ENCODE measurements at places on chromosomes 7 and 10.

DNA sequence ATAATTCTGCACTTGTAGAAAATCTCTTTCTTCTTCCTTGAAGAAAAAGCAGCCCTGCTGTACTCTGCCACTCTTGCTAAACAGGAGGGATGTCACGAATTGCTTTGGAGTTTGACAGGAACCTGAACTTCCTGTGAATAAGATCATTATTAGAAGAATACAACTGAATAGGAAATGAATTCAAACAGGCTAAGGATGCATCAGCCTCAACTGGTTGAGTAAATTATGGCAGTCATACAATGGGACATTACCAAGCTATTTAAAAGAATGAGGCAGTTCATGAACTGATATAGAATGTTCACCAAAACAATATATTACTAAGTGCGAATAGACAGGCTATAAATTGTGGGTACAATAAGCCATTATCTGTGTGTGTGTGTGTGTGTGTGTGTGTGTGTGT lies 97.1 kb upstream of the DOCK1 start:
- DNase-seq = no peak

DNA sequence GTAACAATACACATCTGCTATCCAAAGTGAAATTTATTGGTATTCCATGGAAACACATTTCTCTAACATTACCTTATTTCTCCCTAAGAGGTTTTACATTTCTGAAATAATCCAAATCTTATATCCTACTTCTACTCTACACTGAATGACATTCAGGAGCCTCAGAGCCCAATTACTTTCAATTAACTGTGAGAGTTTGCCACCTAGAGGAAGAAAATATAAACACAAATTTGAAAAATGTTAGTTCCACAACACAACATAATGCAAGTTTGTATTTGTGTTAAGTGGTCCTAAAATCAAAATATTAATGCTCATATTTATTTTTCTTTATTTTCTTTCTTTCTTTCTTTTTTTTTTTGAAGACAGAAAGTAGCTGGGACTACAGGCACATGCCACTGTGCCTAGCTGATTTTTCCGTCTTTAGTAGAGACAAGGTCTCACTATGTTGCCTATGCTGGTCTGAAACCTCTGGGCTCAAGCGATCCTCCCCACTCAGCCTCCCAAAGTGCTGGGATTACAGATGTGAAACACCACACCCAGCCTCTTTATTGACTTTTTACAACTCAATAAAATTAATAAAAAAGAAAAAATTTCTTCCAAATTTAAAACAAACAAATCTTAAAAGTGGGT lies 46.0 kb downstream of the ATAD1 start:
- no peak for DNase-seq

GRCh38 chr7:37007268-37007667 lies 283.0 kb upstream of the AOAH start:
- no peak for DNase-seq

DNA sequence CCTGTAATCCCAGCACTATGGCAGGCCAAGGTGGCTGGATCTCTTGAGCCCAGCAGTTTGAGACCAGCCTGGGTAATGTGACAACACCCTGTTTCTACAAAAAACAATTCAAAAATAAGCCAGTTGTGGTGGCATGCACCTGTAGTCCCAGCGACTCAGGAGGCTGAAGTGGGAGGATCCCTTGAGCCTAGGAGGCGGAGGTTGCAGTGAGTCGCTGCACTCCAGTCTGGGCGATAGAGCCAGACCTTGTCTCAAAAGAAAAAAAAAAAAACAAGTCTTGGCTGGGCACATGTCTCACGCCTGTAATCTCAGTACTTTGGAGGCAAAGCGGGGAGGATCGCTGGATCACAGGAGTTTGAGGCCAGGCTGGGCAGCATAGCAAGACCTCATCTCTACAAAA lies 74.6 kb upstream of the PDSS1 start:
- DNase-seq = no peak

- DNase-seq = no peak
Measured at GRCh38 chr10:129778571-129778970, 185.5 kb downstream of the EBF3 start.

GRCh38 chr7:155303039-155303593 lies 5.4 kb downstream of the INSIG1 start:
- no peak for DNase-seq

DNA sequence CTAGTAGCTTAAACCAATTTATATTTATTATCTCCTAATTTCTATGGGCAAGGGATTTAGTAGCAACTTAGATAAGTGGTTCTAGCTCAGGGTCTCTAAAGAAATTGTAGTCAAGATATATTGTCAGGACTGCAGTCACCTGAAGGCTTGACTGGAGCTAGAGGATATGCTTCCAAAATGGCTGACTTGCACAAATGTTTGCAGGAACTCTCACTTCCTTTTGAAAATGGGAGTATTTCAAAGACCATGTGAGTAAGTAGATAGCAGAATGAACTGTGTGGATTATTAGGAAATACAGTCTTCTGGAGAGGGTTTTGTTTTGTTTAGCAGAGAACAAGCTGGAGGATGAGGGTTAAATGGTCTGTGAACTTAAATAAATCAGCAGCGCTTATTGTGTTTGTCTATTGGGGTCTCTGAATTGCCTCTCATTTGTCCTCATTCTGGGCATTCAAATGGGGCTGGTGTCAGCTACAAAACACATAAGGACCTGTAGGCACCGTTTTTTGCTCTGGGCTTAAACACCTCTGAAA lies 524.6 kb downstream of the LRMDA start:
- DNase-seq = no peak

GRCh38 chr10:102247734-102248133 lies 2.4 kb downstream of the GBF1 start:
- no peak for DNase-seq

- DNase-seq = no peak
Measured at GRCh38 chr7:20107582-20107981, 109.6 kb downstream of the MACC1 start.

GRCh38 chr7:150973571-150974451 lies 4.3 kb downstream of the KCNH2 start:
- no peak for DNase-seq

GRCh38 chr7:100673942-100674410 lies 436 bp downstream of the GNB2 start:
- no peak for DNase-seq

GRCh38 chr7:76009672-76010600 lies 15.5 kb upstream of the TMEM120A start:
- no peak for DNase-seq

- DNase-seq = no peak
Measured at GRCh38 chr10:4241724-4242345, 456.8 kb upstream of the KLF6 start.

GRCh38 chr10:122338609-122339441 lies 35.7 kb upstream of the PLEKHA1 start:
- no peak for DNase-seq

- DNase-seq = peak; percentile 35
Measured at GRCh38 chr7:64045301-64046040, at the start of gene ZNF727. ZNF727 (plus strand) TSS chr7:64045434; CDS start chr7:64045622, 188 bp downstream.

DNA sequence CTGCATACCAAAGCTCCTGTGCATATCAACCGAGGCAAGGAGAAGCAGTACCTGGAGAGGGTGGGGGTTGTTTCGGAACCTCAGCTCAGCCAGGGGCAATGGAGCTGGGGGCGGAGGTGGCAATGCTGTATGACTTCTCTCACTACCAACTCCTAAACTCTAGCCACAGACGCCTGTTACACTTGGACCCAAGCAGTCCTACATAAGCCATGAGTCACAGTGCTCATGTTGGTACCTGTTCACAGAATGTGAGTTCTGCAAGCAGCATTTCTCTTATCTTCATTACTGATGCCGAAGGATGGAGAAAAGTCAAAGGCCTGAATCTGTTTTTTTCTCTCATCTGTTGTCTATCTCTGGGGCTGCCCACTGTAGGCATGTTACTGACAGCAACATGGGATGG lies 3.2 kb upstream of the RAB18 start:
- no peak for DNase-seq

DNA sequence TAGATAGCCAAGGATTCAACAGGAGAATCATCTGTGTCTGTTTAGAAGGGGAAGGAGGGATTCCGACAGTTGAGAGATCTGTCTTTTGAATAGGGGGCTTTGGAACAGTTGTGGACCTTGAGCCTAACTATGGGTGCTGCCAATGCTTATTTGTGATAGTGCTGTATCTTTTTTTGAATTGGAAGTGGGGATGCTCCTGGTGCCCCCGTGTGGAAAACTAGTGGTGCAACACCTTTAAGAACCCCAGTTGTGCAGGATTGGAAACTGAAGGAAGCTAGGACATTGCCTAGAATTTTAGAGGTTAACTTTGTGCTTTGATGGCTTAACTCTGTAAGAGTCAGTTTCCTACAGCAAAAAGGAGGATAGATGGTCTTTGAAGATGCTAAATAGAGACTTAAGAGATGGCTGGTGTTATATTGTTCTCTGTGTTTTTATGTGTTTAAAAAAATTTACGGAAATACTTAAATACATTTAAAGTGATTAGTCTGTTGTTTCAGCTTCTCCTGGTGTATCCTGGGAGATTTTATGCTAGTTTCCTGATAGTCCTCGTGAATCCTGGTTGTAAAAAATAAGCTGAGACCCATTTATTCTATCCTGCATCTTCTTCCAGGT lies 69.3 kb downstream of the AP3M1 start:
- peak; percentile 9 for DNase-seq

GRCh38 chr7:151565541-151565940 lies 45.8 kb upstream of the RHEB start:
- no peak for DNase-seq

- DNase-seq = no peak
Measured at GRCh38 chr7:18770154-18770811, 274.7 kb downstream of the HDAC9 start.

GRCh38 chr7:128204455-128204854 lies 36.6 kb upstream of the LEP start:
- DNase-seq = no peak

- DNase-seq = no peak
Measured at GRCh38 chr7:5525271-5526099, 101.9 kb upstream of the TNRC18 start.

DNA sequence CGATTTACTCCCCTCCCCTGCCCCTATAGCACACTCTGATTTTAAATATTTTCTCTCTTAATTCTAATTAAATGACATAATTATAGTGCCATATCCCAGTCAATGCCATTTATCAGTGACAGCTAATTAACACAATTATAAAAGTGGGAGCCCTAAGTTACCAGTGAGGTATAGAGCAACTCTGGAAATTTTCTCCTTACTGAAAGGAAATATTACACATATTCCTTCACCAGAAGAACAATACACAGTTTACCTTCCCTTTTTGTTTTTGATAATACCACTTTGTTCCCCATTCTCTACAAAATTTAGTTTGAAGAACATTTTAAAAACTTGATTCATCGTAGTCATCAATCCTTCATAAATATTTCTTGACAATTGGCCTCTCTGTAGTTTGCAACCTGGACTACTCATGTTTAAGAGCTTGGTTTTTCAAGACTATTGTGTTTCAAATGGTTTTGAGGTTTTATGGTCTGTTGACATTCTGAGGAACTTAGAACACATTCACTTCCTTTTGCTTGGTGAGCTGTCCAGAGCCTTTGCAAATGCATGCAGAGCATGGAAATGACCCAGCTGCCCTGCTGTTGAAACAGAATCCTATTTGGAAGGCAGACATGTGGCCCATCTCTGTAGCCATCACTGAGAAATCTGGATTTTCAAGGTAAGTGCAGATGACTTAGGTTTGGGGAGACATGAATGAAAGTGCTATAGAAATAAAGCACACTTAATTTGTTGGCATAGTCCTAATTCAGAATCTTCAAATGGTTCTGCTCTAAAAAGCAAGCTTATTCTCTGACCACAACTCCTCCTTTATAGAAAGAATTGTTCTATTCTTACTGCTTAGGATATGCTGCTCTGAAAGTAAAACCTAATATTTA lies at the start of gene GPR141:
Gene GPR141, plus strand, starts transcription at position 521 of the 875 bp plus-strand sequence. CDS start 56,628 bp downstream, outside the sequence.
- DNase-seq = no peak

GRCh38 chr10:70742537-70743429 lies 42.4 kb downstream of the TBATA start:
- no peak for DNase-seq

DNA sequence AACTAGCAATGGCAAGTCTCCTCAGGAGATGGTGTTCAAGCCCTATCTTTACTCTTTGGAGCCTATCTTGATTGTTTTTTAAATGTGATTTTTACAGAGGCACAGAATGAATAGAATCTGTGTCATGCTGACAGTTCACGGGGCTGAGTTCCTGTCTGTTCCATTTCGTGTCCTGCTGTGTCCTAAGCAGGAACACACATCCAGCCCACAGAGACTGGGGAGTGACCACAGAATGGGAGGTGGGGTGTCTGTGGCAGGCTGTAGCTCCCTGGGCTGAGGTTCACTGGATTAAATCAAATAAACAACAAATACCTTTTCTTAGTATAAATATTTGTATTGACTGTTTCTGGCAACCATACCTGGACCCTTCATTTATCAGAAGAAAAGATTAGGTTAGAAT lies 73.4 kb upstream of the CARD11 start:
- DNase-seq = no peak

All from stimulated activated CD4-positive, alpha-beta T cell treated with anti-CD3 and anti-CD28 coated beads, TNF-alpha, amount 100 ng/mL, for 24 hours (primary cell).